Fibroblast of lung (primary cell): ENCODE measurements at places on chromosomes 11 and 22. TPM values are rescaled to one million over a fixed set of nuclear protein-coding genes. Genes with fewer than 3 reads are reported as not detected.

- no peak for DNase-seq
- H3K27me3 ChIP-seq = no peaks in the 10 kb centered on the region
Observed at GRCh38 chr11:218815-219593, 11.5 kb downstream of the RIC8A start.

DNA sequence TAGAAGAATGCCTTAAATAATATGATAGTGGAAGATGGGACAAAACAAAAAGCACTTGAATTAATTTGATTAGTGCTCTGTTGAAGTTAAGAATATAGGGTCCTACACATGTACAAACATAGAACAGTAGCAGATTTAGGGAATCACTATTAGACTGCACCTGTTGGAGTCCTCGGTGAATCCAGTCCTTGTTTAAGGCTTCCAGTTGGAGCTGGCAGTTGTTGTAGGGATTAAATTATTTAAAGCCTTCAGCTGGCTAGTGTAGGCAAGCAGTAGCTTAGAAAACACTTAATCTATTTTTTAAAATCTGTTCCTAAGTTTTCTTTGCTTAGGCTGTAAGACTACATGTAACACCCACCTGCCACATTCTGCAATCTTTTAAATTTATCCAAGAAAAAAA lies 24.5 kb upstream of the CSTF3 start:
- H3K27me3 ChIP-seq = no peaks in the 10 kb centered on the region
- H3K4me1 ChIP-seq = no peaks in the 10 kb centered on the region
- no peak overlapping the region for H3K4me3 ChIP-seq
- H3K36me3 ChIP-seq = no peaks in the 10 kb centered on the region
- no peak for DNase-seq
- no peak overlapping the region for H3K27ac ChIP-seq

- H3K36me3 ChIP-seq = no peaks in the 10 kb centered on the region
- no peak for DNase-seq
- H3K27ac ChIP-seq = no peak overlapping the region
- peaks cover 10% of the 10 kb centered on the region for H3K27me3 ChIP-seq
Observed at GRCh38 chr22:27452922-27453321, 348.6 kb downstream of the MN1 start.

DNA sequence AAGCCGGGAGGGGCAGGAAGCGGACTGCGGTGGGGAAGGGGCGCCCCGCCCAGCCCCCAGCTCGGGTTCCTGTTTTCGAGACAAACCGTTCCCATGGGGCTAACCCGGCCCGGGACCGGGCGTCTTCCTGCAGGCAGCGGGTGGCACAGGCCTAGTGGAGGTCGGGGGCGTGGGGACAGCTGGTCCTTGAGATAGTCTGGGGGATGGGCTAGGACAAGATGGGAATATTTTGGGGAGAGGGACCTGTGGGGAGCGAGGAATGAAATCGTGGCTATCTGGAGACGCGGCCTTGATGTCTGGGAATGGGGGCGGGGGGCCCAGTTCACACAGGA lies 1.2 kb upstream of the RASGRP2 start:
- DNase-seq = no peak
- peaks cover 22% of the 10 kb centered on the region for H3K4me1 ChIP-seq
- no peak overlapping the region for H3K27ac ChIP-seq
- H3K27me3 ChIP-seq = peaks cover 18% of the 10 kb centered on the region
- H3K36me3 ChIP-seq = no peaks in the 10 kb centered on the region

- no peaks in the 10 kb centered on the region for H3K36me3 ChIP-seq
- H3K4me1 ChIP-seq = no peaks in the 10 kb centered on the region
- DNase-seq = no peak
- H3K27ac ChIP-seq = no peak overlapping the region
- no peaks in the 10 kb centered on the region for H3K27me3 ChIP-seq
- H3K4me3 ChIP-seq = no peak overlapping the region
Observed at GRCh38 chr22:47124961-47125360, 362.5 kb downstream of the TBC1D22A start.

DNA sequence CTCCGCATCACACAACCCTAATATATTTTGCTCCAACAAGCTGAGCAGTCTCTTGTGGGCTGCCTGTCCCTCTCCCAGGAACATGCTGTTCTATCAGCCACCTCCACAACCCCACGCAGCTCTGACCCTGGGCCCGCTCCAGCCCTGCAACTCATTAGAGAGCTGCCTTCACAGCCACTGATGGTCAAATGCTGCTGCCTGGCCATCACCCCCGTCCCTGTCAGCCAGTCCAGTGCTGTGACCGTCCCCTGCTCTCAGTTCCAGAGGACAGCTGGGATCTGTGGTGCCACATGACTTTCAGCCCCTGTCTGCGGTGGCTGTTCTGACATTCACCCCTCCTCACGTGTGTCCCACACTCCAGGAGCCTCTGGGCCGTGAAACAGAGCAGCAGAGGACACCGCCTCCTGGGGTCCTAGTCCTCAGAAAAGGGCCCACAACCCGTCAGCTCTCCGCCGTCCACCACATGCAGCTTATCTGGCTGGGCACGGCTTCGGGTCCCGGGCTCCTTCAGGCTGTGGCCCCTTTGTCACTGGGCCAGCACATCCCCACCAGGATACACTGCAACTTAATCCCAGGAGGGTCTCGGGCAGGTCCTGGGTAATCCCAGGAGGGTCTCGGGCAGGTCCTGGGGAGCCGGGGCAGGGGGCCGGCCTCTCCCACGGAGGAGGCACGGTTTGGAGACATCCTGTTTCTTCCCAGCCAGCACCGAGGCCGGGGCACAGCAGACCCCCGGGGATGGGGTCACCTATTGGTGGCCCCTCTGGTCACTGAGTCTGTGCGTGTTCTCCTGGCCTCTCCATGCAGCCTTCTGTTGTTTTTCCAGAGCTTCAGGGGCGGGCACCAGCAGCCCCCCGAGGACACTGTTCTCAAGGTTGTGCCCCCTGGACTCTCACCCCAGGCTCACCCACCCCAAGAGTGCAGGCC lies 15.1 kb downstream of the CRELD2 start:
- H3K27me3 ChIP-seq = no peaks in the 10 kb centered on the region
- H3K36me3 ChIP-seq = no peaks in the 10 kb centered on the region
- no peak overlapping the region for H3K4me3 ChIP-seq
- H3K4me1 ChIP-seq = peaks cover 24% of the 10 kb centered on the region
- DNase-seq = no peak

DNA sequence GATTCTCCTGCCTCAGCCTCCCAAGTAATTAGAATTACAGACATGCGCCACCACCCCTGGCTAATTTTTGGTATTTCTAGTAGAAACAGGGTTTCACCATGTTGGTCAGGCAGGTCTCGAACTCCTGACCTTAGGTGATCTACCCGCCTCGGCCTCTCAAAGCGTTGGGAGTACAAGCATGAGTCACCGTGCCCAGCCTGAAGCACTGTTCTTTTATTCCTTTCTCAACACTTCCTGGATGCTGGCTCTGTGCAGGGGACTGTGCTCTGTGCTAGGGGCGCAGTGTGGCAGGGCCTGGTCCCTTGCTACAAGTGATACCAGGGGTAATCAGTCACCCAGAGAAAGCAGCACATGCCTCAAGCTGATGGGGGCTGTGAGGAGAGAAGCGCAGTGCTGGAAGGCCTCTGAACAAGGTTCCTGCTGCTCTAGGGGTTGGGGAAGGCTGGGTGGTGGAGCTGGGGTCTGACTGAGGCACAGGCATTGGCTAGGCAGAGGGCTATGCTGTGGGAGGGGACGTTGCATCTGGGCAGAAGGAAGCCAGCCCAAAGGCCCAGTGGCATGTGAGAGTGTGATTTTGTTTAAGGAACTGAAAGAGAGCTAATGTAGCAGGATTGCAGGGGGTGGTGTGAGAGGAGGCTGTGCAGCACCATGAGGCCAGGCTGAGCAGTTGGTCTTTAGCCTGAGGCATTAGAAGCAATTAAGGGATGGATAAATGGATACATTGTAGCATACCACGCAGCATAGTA lies 42.5 kb downstream of the CABIN1 start:
- H3K27me3 ChIP-seq = no peaks in the 10 kb centered on the region
- H3K27ac ChIP-seq = no peak overlapping the region
- H3K36me3 ChIP-seq = peaks cover 10% of the 10 kb centered on the region
- DNase-seq = no peak
- peaks cover 5% of the 10 kb centered on the region for H3K4me1 ChIP-seq

- H3K27ac ChIP-seq = no peak overlapping the region
- peaks cover 8% of the 10 kb centered on the region for H3K27me3 ChIP-seq
- no peak for DNase-seq
- H3K4me3 ChIP-seq = peak overlapping the region; percentile 38
- no peaks in the 10 kb centered on the region for H3K36me3 ChIP-seq
- H3K4me1 ChIP-seq = peaks cover 3% of the 10 kb centered on the region
Observed at GRCh38 chr22:19715188-19715930, 1.1 kb downstream of the SEPTIN5 start.

DNA sequence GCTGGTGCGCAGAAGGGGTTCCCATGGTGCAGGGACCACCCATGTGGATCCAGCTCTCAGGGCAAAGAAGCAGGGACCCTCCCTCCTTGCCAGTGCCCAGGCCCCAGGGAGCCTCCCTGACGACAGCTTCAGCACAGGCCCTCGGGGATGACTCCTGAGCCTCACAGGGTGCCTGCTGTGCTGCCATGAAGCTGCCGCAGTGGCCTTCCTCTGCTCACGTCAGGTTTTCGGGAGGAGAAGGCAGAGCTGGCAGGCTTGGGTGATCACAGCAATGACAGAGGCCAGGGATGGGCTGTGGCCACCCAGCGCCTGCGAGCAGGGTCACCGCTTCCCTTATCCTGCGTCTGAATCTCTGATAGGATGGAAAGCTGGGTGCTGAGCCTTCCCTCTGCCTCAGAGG lies 276.2 kb downstream of the BRD1 start:
- H3K36me3 ChIP-seq = no peaks in the 10 kb centered on the region
- H3K27me3 ChIP-seq = no peaks in the 10 kb centered on the region
- no peak for DNase-seq
- H3K4me3 ChIP-seq = no peak overlapping the region
- no peak overlapping the region for H3K27ac ChIP-seq

DNA sequence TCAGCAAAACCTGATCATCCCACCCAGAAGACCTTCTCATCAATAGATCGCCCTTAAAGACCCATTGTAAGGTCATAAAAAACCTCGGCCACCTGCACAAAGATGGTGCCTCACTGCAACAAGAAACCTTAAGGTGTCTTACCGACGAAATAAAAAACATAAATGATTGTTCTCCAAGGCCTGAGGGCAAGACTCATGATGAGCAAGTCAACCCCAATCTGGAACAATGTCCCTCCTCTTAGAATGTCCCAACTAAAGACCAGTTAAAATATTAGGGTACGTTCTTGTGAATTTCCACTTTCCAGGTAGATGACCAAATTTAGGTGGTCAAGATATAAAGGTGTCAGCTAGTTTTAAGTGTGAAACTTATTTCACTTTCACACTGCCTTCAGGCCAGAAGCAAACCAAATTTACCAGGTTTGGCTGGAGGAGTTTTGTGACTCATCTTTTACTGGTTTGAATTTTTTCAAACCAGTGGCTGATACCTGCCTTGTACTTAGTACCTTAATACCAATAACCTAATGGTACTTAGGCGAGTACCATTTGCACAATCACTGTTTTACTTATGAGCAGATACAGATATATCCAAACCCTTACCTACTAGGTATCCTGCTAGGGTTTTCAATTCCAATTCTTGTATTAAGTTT lies 14.9 kb downstream of the KDELR3 start:
- DNase-seq = no peak
- H3K27ac ChIP-seq = no peak overlapping the region
- peaks cover 12% of the 10 kb centered on the region for H3K36me3 ChIP-seq

- no peak overlapping the region for H3K27ac ChIP-seq
- H3K27me3 ChIP-seq = no peaks in the 10 kb centered on the region
Observed at GRCh38 chr11:46537537-46538295, 56.1 kb downstream of the AMBRA1 start.

- H3K4me1 ChIP-seq = no peaks in the 10 kb centered on the region
- peak; percentile 82 for DNase-seq
- H3K27ac ChIP-seq = no peak overlapping the region
- H3K27me3 ChIP-seq = no peaks in the 10 kb centered on the region
Observed at GRCh38 chr11:132318421-132319157, 948.2 kb downstream of the NTM start.

- H3K4me3 ChIP-seq = no peak overlapping the region
- peak; percentile 18 for DNase-seq
- peaks cover 8% of the 10 kb centered on the region for H3K4me1 ChIP-seq
- H3K36me3 ChIP-seq = peaks cover 28% of the 10 kb centered on the region
- no peak overlapping the region for H3K27ac ChIP-seq
Observed at GRCh38 chr11:47468598-47469214, 19.8 kb upstream of the RAPSN start.

DNA sequence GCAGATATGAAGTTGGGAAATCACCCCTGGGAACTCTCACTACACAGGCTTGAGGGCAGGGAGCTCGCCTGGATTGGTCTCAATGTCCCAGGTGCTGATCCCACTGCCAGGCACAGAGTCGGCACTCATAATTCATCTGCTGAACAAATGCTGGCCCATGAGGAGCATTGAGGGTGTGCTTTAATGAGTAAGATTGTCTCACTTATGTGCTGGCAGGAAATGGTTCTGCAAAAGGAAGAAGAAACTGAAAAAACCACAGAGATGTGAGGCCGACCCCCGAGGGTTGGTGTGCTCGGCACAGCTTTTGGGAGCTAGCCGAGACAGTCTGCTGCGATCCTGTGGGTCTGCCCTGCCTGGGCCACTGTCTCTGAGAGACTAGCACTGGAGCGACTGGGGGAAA lies 9.4 kb downstream of the PLAAT2 start:
- no peak overlapping the region for H3K4me3 ChIP-seq
- no peak overlapping the region for H3K27ac ChIP-seq
- H3K27me3 ChIP-seq = no peaks in the 10 kb centered on the region
- H3K36me3 ChIP-seq = no peaks in the 10 kb centered on the region

- peak overlapping the region; percentile 39 for H3K27ac ChIP-seq
- peaks cover 19% of the 10 kb centered on the region for H3K4me1 ChIP-seq
- H3K27me3 ChIP-seq = no peaks in the 10 kb centered on the region
- no peaks in the 10 kb centered on the region for H3K36me3 ChIP-seq
- DNase-seq = no peak
Observed at GRCh38 chr11:111573821-111574249, 28.4 kb upstream of the SIK2 start.

DNA sequence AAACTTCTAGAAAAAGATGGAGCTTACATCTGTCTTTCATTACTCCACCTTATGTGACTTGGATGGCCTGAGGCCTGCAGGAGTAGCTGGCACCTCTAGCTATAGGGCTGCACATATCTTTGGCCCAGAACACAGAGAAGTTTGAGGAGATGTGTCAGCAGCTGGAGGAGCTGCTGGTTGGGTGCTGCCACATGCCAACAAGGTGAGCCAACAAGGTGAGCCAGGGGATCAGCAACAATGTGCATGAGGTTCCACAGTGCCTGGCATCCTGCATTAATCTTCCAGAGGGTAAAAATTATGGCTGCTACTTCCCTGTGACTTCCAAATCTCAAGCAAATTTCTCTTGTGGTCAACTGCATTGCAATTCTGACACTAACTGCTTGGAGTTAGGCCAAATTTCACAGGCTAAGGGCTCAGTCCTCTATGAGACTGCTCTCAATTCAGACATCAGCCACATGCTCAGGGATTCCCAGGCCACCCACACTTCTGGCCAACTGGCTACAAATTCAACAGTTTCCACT lies 16.0 kb downstream of the RBM7 start:
- no peaks in the 10 kb centered on the region for H3K4me1 ChIP-seq
- H3K36me3 ChIP-seq = no peaks in the 10 kb centered on the region
- no peak overlapping the region for H3K27ac ChIP-seq
- DNase-seq = peak; percentile 80
- no peaks in the 10 kb centered on the region for H3K27me3 ChIP-seq

GRCh38 chr11:38315151-38315550 lies 1717.1 kb upstream of the RAG2 start:
- DNase-seq = peak; percentile 20
- H3K4me3 ChIP-seq = no peak overlapping the region
- H3K27ac ChIP-seq = no peak overlapping the region
- H3K27me3 ChIP-seq = no peaks in the 10 kb centered on the region

UNC93B1 gene
- total RNA-seq = 20.0 and 20.5 TPM in 2 replicates

KCNK7 gene
- total RNA-seq = under 0.01 TPM in 1 of 2 replicates, not detected in the other

WBP2NL gene
- total RNA-seq = 1.3 and 1.8 TPM in 2 replicates

NAT10 gene
- total RNA-seq = 12.1 and 14.4 TPM in 2 replicates

PGA5 gene
- 3.3 TPM in 1 of 2 replicates, not detected in the other for total RNA-seq
